ENCODE measurements at places on chromosomes 13 and 19. TPM values are rescaled to one million over a fixed set of nuclear protein-coding genes. Genes with fewer than 3 reads are reported as not detected.

The SPTBN4 gene
- polyA plus RNA-seq = 0.13 TPM

The ENOX1 gene
- 0.02 TPM for polyA plus RNA-seq

The FGF9 gene
- not detected for polyA plus RNA-seq

The KPTN gene
- 6.0 TPM for polyA plus RNA-seq

The ARID3A gene
- polyA plus RNA-seq = 1.0 TPM

The TNFRSF19 gene
- polyA plus RNA-seq = 0.27 TPM

The MARK4 gene
- 3.5 TPM for polyA plus RNA-seq

The TEX29 gene
- polyA plus RNA-seq = not detected

The CELF5 gene
- 0.06 TPM for polyA plus RNA-seq

The BRME1 gene
- 0.46 TPM for polyA plus RNA-seq

The KLK3 gene
- not detected for polyA plus RNA-seq

The CADM4 gene
- 4.9 TPM for polyA plus RNA-seq

- no peak for DNase-seq
These were observed 46.9 kb downstream of the ABCC4 start for GRCh38 chr13:95254339-95254738.

- no peak for DNase-seq
These were observed 10.7 kb downstream of the MZT1 start for GRCh38 chr13:72716776-72717175.

GRCh38 chr13:46596466-46596865 lies 43.5 kb downstream of the LRCH1 start:
- no peak for DNase-seq

GRCh38 chr13:110464556-110465333 lies 96.8 kb downstream of the RAB20 start:
- DNase-seq = no peak

GRCh38 chr19:40528533-40529092 lies 48.1 kb upstream of the SHKBP1 start:
- DNase-seq = no peak

- DNase-seq = no peak
These were observed 14.1 kb upstream of the AMER2 start for GRCh38 chr13:25186187-25186586.

- no peak for DNase-seq
These were observed 742.1 kb downstream of the LIG4 start for GRCh38 chr13:107473253-107473652.

GRCh38 chr19:6216996-6217751 lies 62.6 kb downstream of the MLLT1 start:
- DNase-seq = no peak

DNA sequence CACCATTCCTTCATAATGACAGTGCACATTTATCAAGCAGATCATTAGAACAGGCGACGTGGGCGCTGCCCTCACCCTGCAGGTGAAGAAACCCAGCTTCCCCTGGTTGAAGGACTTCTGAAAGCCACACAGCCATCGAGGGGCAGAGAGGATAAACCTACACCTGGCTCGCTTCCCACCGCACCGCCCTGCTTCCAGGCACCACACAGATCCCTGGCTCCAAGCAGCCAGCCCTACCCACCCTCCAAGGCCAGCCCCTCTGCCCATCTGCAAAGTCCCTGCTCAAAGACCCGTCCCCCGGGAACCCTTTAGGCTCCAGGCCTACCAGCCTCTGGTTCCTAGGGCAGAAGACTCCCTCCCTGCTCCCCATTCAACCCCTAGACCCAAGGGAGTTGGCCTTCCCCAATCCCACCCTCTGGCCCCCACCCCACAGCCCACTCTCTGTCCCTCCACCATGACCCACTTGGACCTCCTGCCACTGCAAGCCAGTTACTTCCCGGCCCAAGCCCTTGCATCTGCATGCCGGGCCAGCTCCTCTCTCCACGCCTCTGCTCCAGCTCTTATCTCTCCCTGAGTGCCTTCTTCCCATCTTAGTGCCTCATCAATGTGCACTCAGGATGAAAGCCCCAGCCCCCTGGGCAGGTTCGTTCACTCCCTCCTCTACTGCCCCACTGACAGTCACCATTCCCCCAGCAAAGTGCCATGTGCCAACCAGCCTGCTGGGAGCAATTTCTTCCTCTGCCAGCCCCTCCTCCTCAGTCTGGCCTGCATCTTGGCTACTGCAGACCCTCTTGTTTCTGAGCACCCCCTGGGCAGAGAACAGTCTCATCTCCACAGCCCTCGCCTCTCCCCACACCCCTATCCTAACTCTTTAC lies 28.0 kb downstream of the PEPD start:
- DNase-seq = no peak

GRCh38 chr19:5115771-5116202 lies 146.9 kb downstream of the KDM4B start:
- no peak for DNase-seq

DNA sequence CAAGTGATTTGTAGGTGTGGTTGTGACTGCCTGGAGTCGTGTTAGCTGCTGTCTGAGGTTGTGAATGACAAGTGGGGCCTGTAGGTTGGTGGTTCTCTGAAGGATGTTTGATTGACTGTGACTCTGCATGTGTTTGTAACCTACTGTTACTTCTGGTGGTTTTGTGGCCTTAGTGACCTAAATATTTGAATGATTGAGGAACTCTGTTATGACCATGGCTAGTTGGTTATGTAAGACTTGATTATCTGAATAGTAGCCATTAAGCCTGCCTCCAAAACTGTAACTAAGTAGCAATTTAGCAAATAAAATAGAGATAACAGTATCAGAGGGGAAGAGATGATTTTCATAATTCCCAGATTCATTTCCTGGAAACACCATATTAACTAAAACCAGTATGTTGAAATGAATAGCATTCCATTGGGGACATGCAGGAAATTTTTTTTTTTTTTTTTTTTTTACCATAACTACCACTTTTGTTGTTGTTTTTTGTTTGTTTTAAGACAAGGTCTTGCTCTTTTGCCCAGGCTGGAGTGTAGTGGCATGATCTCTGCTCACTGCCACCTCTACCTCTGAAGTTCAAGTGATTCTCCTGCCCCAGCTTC lies 865 bp downstream of the ZNF382 start:
- DNase-seq = no peak

DNA sequence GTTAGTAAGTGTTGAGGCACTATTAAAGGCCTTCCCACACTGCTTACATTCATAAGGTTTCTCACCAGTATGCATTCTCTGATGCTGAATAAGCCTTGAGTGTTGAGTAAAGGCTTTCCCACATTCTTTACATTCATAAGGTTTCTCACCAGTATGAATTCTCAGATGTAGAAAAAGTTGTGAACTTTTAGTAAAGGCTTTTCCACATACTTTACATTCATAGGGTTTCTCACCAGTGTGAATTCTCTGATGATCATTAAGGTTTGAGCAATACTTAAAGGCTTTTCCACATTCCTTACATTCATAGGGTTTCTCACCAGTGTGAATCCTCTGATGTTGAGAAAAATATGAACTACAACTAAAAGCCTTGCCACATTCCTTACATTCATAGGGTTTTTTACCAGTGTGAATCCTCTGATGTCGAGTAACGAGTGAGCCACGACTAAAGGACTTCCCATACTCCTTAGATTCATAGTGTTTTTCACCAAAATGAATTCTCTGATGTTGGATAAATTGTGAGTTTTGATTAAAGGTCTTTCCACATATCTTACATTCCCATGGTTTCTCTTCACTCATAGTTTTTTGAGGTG lies 24.2 kb downstream of the ZNF829 start:
- DNase-seq = no peak

GRCh38 chr13:59024434-59024833 lies 1139.3 kb downstream of the DIAPH3 start:
- DNase-seq = no peak

- DNase-seq = no peak
These were observed 47.4 kb downstream of the SMAD9 start for GRCh38 chr13:36872621-36873020.

DNA sequence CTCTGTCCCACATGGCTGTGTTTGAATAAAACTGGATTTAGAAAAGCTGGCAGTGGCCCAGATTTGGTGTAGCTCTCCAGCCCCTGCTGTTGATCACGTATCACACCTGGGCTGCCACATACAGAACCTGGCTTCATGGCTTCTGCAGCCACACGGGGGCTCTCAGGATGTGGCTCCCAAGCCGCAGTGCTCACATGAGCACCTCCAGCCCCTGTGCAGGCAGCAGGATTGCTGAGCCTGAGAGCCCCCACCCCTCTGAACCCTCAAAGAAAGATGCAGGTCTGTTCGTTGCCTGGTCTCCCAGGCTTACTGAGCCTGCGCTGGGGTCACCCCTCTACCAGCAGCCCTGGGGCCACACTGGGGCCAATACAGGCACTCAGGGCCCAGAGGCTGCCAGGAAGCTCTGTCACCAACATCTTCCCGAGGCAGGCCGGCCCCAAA lies 2.7 kb downstream of the PLEKHF1 start:
- no peak for DNase-seq

DNA sequence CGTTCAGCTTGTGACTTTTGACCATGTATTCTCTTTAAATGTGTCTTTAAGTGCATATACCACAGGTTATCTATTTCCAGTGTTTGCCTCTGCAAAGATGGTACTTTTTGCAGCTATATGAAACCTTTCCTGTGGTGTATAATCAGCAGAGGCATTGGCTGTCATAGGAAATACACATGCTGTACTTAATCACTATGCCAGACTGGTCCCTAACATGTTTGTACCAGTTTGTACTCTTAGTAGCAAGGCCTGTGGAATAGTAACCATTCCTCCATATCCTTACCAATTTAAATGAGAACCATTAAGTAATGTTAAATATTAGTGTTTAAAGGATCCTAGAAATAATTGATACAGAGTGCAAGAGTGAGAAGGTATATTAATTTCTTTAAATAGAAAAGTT lies 69.8 kb downstream of the CDK8 start:
- DNase-seq = no peak

DNA sequence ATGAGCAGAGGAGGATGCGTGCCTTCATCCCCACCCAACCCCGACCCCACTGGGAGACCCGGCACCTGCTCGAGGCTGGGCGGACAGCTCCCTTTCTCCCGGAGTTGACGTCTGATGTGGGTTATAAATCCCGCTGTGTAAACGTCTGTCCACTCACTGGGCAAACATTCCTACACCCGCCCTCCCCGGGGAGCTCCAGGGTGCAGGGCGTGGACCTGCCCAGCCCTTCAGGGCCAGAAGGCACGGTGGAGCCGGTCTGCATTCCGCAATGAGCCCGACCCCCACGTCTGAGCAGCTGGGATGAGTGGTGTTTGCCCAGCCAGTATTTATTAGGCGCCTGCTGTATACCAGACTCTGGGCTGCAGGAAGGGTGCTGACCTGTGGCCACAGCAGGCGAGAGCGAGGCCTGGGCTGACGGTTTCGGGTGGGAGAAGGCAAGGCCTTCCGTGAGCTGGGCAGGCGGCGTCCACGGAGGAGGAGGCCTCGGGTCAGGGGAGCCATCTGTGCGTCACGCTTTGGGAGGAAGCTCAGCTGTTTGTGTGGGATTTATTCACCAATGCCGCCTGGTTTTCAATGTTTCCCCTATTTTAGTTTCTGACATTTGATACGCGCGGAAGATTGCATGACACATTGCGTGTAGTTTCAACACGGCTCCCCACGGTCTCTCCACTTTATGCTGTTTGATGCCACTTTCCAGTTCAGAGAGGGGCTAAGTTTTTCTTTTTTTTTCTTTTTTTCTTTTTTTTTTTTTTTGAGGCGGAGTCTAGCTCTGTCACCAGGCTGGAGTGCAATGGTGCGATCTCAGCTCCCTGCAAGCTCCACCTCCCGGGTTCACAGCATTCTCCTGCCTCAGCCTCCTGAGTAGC lies 2.0 kb downstream of the MISP start:
- DNase-seq = no peak

DNA sequence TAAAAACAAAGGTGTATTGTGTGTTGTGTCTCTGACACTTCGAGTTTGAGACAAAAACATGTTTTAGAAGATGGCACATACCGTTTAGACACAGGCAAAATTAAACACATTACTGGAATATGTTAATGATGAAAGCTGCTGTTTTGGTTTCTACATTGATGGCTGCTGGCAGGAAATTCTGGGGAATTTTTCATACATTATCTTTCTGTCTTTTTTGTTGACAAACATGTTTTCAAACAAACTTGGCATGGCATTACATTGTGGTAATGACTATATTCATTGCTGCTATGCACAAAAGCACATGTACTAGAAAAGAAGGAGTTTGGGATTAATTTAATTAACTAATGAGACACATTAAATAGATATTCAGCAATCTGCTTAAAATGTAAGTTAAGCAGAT lies 1187.6 kb downstream of the OLFM4 start:
- no peak for DNase-seq

GRCh38 chr13:51821606-51822005 lies 17.6 kb upstream of the DHRS12 start:
- no peak for DNase-seq

GRCh38 chr13:108711386-108711785 lies 82.0 kb downstream of the MYO16 start:
- DNase-seq = no peak

DNA sequence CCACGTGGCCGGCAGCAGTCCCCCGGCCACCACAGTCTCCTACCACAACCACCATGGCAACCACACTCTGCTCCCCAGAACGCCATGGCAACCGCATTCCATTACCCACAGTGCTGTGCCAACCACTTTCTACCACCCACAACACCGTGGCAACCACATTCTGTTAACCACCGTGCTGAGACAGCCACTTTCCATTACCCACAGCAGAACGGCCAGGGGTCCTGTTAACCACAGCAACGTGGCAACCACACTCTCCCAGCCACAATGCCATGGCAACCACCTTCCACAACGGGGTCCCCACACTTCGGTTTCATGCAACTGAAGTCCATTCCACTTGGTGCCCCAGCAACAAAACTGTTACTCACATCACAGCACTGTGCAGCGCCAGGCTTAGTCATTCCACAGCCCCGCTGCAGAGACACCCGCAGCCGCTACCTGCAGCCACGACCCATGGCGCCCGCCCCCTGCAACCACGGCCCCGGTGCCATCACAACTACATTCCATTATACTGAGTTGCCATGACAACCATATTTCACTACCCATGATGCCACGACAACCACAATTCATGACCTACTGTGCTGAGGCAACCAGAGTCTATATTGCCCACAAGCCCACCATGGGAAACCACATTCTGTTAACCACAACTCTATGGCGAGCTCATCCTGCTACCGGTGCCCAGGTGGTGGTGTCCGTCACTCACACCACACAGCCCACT lies 10.0 kb downstream of the DPF1 start:
- DNase-seq = no peak

GRCh38 chr19:13207846-13208671 lies 57.8 kb downstream of the IER2 start:
- DNase-seq = no peak

- no peak for DNase-seq
These were observed 49.3 kb upstream of the STARD13 start for GRCh38 chr13:33334831-33335230.
